CD4-positive, alpha-beta T cell treated with Interferon alpha-2 for 1 hour (primary cell): ENCODE measurements at places on chromosomes 7 and 10.
A peak's percentile ranks its signal among the peaks of the same experiment; 100 is the strongest.

- DNase-seq = no peak
Measured at GRCh38 chr10:10564081-10564794, 453.4 kb upstream of the CELF2 start.

DNA sequence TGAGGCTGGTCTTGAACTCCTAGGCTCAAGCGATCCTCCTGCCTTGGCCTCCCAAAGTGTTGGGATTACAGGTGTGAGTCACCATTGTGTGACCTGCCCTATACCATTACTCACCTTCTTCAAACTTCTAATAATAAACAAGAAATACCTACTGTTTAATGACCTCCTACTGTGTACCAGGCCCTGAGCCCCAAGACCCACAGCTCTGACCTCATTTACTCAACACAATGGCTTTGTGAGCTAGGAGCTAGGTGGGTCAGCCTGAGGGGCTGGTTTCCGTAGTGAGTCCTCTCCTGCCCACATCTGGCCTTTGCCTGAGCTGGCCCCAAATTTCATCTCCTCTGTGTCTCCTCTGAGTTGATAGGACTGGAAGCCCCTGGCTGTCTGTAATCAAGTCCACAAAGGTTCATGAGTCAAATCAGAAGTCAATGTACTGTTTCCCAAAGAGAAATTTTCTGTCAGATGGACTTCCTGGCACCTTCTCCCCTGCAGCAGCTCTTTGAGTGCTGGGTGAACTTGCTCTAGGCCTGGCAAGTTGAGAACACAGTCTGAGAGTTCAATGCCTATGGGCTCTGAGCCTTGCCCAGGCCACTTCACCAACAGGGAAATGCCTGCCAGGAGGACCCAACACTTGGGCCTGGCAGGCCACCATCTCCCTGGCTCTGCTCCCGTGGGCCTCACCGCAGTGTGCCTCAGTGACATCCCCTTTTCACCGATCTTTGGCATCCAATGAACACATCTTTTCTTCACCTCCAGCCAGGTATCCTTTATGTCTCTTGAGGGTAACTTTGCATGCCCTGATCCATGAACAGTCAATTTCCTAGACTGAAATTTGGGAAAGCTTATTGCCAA, 24.0 kb downstream of the NEURL1 start:
- no peak for DNase-seq

DNA sequence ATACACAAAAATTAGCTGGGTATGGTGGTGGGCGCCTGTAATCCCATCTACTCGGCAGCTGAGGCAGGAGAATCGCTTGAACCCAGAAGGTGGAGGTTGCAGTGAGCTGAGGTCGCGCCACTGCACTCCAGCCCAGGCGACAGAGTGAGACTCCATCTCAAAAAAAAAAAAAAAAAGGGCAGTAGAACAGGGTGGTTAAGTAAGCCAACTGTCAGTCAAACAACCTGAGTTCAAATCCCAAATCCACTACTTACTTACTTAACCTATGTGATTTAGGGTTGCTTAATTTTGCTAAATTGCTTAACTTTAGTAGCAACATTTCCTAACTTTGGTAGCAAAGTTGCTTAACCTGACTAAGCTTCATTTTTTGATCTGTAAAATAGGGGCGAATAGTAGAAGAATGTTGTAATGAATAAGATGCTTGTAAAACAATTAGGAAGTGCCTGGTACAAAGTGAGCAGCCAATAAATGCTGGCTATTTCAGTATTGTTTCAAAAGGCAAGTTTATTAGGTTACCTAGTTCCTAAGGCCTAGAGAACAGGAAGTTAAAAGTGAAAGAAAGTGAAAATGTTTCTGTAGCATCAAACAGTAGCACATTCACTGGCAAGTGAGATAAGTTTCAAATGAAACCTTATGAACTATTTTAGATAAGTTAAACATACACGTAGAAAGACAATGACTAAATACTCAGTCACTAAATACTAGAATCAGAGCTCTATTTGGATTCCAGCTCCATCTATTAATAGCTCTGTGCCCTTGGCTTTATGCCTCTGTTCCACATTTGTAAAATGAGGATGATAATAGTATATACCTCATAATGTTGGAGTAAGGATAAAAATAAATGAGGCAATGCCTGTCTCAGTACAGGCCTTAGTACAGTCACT, 64.3 kb downstream of the HOXA1 start:
- DNase-seq = peak; percentile 31

- peak; percentile 41 for DNase-seq
Measured at GRCh38 chr7:148699024-148699781, 500 bp downstream of the CUL1 start.

DNA sequence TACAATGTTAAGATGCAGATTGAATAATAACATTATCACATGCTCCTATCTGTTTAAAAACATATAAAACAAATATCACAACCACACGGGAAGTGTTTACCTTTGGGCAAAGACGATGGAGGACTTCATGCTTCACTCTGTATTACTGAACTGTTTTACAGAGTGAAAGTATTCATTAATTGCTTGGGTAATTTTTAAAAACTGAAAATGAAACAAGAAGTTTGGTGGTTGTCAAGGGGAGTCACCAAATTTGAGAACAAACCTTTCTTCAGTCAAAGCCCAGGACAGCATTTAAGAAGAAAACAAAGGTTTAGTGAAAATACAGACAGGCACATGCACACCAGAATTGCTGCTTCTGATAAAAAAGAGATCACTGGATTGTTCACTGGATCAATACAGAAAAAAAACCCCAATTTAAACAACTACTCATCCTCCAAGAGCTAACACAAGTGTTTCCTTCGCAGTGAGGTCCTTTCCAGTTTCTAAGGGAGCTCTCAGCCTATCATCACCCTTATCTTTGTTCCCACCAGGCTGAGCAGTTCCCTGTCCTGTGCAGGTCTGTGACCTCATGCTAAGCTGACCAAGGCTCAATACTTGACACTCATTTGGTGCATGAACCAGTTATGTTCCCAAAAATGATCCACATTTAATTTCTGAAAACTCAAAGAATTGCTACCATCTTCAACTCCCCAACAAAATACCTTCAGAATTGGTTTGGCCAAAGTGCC, 8.8 kb downstream of the PARP12 start:
- DNase-seq = peak; percentile 30

DNA sequence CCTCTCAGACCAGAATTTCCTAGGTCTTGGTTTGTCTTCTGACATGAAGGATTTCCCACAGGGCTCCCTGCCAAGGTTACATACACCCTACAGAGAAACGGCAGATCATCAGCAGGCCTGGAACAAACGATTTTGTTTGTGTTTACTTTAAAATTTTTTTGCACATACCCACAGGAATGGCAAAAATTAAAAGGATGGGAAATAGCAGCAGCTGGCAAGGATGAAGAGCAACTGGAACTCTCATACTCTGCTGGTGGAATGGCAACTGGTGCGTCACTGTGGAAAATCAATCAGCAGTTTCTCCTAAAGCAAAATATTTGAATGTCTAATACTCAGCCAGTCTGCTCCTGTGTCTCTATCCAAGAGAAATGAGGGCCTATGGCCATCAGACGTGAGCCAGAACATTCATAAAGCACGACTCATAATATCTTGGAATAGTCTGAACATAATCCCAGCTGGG, 6.5 kb downstream of the BAIAP2L1 start:
- no peak for DNase-seq

DNA sequence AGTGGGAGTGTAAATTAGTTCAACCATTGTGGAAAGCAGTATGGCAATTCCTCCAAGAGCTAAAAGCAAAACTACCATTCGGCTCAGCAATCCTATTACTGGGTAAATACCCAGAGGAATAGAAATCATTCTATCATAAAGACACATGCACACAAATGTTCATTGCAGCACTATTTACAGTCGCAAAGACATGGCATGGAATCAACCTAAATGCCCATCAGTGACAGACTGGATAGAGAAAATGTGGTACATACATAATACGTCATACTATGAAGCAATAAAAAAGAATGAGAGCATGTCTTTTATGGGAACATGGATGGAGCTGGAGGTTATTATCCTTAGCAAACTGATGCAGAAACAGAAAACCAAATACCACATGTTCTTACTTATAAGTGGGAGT, 876.5 kb upstream of the LRRTM3 start:
- DNase-seq = no peak

- no peak for DNase-seq
Measured at GRCh38 chr7:148547951-148548350, 42.6 kb upstream of the C7orf33 start.

- no peak for DNase-seq
Measured at GRCh38 chr10:101760510-101760909, 15.4 kb downstream of the FGF8 start.

DNA sequence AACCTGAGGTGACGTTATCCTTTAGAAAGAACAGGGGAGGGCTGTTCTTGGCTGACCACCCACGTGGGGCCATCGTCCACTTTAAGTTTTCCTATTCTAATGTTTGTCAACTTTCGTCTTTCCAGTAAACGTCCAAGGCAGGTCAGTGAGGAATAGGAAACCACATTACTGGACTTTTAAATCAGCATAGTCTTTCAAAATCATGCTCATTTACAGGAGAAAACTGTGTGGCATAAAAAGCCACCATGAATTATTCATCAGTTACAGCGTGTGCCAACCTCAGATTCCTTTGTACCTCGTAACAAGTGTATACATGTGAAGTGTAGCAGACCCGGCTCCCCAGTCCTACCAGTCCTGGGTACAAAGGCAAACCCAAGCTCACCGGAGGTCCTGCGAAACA, 25.1 kb upstream of the ABLIM1 start:
- no peak for DNase-seq

DNA sequence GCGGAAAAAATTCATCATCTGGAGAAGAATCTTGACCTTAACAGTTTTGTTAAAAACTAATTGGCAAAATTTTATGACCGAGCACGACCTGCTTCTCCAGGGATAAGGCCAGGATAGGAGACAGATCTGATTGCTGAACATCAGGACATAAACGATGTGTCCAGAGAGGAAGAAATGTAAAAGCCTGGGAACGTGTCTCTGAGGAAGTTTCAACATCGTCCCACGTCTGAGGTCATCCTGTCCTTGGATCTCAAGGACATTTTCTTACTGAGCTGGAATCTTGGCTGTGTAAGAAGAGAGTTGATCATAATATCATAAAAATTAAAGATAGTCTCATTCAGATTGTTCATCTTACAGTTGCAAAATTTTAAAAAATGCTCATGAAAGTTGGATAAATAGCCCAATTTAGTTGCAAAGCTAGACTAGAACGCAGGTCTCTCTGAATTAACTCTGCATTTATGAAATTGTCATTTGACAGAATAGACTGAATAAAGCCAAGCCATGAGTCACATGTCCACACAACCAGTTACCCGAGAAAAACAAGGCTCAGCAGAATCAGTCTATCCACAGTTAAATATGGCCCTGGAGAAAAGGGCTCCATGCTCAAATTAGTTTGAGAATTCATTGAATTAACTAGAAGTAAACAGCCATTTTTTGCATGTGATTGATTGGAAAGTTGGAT, 120.0 kb upstream of the EGFR start:
- no peak for DNase-seq

DNA sequence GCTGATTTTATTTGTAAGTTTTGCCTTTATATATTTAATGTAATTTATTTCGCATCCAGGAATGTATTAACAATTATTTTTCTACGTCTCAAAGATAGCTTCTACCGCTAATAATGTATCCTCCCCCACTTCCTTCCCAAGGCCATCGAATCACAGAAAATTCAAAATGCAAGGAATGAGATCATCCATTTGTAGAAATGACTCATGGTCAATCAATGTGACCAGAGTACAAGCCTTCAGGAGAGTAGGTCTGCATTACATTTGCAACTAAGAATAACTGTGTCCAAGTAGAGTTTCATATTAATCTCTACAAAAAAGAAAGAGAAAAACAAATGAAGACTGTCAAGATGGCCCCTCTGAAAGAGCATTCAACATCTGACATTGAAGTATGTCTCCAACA, 205.9 kb upstream of the PHF14 start:
- DNase-seq = no peak

- no peak for DNase-seq
Measured at GRCh38 chr10:72272689-72273409, 875 bp upstream of the DDIT4 start.

- DNase-seq = no peak
Measured at GRCh38 chr10:132820056-132820455, 34.1 kb upstream of the NKX6-2 start.

GRCh38 chr10:3425716-3426115, 253.1 kb upstream of the PITRM1 start:
- DNase-seq = no peak

DNA sequence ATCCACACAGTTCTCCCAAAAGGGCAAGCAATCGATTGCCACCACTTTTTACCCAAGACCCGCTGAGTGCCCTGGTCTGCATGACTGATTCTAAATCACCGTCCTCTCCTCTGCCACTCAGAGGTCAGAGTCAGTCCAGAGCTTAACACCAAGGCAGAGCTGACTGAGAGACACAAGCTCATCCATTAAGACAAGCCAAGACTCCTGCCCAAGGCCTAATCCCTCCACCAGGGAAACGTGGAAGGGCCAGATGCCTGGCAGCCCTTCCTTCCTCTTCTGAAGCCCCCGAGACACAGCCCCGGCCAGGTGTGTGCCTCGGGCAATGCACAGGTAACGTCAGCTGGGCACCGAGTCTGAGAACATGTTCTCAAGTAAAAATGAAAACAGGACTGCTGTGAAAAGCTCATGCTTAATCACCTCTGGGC, 51.7 kb downstream of the DIP2C start:
- no peak for DNase-seq

DNA sequence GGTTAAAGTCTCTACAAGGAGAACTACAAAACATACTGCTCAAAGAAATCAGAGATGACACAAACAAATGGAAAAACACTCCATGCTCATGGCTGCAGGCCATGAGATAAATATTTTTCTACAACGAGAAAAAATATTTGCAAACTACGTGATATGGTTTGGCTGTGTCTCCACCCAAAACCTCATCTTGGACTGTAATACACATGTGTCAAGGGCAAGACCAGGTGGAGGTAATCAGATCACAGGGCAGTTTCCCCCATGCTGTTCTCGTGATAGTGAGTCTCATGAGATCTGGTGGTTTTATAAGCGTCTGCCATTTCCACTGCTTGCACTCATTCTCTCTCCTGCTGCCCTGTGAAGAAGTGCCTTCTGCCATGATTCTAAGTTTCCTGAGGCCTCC, 57.8 kb downstream of the COA1 start:
- no peak for DNase-seq

- DNase-seq = no peak
Measured at GRCh38 chr7:17774248-17774647, 166.0 kb downstream of the SNX13 start.

- no peak for DNase-seq
Measured at GRCh38 chr7:5613607-5614006, 167.9 kb downstream of the RNF216 start.

GRCh38 chr7:91191771-91192170, 72.5 kb upstream of the FZD1 start:
- DNase-seq = no peak

GRCh38 chr10:68249297-68249696, 17.4 kb upstream of the ATOH7 start:
- DNase-seq = no peak

GRCh38 chr10:23051855-23052331, 43.5 kb upstream of the MSRB2 start:
- DNase-seq = no peak

GRCh38 chr10:117535298-117536071, 7.1 kb upstream of the EMX2 start:
- DNase-seq = no peak

- no peak for DNase-seq
Measured at GRCh38 chr10:131494451-131494850, 182.9 kb upstream of the TCERG1L start.

- DNase-seq = no peak
Measured at GRCh38 chr7:50656141-50656895, 91.1 kb upstream of the DDC start.
